ENCODE measurements at places on chromosomes 3 and 15.

DNA sequence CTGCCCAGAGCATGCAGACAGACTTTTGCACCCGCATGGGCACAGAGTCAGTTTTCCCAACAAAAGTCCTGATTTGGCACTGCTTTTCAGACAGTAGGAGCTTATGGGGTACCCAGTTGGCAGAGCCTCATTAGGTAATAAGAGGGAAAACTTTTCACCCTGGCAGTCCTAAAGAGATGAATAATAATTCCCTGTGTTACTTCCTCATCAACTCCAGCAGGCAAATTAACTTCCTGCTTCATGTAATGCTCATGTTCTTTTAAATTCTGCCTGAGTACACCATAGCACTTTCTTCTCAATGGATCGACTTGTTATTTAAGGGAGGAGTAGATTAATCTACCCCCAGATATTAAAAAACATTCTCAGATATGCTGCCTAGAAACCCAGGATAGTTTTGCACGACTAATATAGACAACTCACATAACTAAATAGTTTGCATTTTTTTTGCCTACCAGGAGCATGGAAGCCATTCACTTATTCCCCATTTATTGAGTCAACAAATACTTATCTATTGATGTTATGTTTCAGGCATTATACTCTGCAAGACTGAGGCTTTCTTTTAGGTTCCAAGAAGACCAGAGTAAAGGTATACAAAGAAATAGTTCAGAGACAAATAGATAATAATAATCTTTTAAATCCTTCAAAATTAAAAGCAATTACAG, 214.5 kb downstream of the KCNMB2 start:
- no peak for DNase-seq

DNA sequence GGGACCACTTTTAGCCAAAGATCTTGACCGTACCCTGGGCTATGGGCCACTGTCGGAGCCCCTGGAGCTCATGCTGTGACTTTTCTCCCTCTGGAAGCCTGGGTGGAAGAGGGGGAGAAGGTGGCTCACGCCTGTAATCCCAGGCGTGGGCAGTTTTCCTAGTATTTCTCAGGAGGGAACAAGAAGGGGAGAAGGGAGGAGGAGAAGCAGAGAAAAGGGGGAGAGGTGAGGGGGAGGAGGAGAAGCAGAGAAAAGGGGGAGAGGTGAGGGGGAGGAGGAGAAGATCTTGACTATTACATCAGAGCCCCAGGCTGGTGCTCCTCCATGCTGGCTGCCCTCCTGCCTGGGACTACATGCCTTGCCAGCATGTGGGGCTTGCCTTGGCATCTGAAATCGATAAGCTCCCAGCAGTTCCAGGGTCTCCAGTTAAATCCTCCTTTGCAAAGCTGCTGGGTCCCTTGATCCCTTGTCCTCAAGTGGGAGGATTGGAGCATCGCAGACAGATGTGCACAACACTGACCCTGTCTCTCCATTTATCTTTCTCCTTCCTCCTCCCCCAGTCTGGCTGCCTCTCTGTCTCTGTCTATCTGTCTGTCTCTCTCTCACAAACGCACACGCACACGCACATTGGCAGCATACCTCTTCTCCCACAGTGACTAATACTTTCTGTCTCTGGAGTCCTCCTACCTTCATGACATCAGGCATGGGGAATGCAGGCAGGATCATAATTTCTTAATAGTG, 41.6 kb downstream of the MRAS start:
- no peak for DNase-seq

- no peak for DNase-seq
Observed at GRCh38 chr3:120764206-120764605, 21.7 kb downstream of the GTF2E1 start.

- DNase-seq, result no peak
Observed at GRCh38 chr3:192207651-192208050, 519.7 kb downstream of the FGF12 start.

DNA sequence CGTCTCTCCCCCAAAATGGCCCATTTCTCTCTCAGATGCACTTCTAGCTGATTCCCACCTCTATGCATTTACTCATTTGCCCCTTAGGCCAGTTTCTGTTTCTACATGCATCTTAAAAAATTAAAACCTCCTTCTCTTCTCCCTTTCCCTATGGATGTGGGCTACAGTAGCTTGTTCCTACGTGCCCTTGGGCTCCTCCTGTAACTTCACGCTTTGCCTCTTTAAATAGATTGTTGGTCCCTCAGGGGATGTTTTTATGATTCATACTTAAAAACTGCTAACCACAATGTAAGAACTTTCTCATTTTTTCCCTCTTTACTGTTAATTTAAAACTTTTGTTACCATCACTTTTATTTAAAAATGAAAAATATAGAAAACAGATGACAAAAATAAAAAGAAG, 185.6 kb upstream of the MRPL3 start:
- no peak for DNase-seq

DNA sequence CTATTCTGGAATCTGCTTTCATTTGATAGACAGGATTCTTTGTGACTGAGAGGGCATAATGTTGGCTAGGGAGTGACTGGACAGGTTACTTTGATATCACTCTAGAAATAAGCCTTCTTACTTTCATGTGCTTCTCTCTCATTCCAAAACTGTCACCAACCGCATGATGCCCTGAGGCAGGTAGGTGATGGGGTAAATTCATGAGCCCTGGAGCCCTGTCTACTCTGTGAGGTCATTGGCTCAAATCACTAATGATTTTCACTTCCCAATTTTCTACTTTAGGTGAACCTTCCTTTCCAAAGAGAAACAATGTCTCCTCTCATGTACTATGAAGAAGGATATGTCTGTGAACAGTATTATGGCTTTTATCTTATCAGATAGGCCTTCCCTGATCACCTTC, 596.7 kb downstream of the TUSC7 start:
- no peak for DNase-seq

GRCh38 chr3:38382506-38383080, 36.0 kb downstream of the XYLB start:
- DNase-seq, result no peak

DNA sequence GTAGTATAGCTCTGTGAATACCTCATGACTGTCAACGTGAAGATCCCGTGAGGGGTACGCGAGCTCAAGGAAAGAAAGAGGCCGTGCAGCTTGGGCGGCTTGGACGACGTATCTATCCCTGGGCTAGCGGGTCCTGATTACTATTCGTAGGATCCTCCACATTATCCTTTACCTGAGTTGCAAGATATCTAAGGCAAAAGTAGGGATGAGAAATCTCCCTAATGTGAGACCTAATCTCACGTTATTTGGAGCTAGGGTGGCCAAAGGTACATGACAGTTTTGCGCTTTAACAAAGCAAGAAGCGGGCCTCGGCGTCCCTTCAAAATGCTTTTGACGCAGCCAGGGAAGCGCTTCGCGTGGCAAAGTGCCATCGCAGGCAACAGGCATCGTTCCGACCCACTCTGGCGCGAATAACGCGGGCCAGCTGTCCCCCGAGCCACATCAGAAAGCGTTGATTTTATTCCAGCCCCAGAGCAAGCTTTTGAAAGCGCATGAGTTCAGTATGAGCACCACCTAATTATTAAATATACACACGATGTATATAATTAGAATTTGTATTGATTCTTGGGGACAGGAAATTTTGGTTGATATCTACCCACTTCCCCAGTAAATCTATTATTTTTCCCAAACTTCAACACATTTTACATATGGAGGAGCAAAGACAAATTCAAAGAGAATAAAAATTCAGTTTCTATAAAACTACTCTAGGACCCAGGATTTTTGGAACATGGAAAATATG, 2.5 kb upstream of the EOMES start:
- no peak for DNase-seq

- DNase-seq, result no peak
Observed at GRCh38 chr3:155350571-155350970, 57.1 kb upstream of the STRIT1 start.

GRCh38 chr3:70618151-70618550, 305.7 kb upstream of the MDFIC2 start:
- no peak for DNase-seq

DNA sequence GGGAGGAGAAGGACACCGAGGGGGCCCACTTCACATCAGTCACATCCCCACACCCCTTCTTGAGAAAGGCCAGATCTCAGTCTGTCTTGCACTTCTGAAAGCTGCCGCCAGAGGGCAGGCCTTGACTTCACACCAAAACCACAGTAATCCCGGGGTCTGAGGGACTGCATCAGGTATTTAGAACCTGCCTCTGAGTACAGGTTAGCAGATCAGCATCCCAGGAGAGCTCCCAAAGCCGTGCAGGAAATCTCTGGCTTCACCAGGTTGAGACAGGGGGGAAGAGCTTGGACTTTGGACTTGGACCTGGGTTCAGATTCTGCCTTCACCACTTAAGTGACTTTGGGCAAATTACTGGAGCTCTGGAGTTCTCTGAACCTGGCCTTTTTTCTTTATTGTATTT, 50.3 kb downstream of the LHFPL4 start:
- DNase-seq, result no peak
